Omental fat pad (tissue), 4 donors: ENCODE measurements at places on chromosomes 7 and 10.

DNA sequence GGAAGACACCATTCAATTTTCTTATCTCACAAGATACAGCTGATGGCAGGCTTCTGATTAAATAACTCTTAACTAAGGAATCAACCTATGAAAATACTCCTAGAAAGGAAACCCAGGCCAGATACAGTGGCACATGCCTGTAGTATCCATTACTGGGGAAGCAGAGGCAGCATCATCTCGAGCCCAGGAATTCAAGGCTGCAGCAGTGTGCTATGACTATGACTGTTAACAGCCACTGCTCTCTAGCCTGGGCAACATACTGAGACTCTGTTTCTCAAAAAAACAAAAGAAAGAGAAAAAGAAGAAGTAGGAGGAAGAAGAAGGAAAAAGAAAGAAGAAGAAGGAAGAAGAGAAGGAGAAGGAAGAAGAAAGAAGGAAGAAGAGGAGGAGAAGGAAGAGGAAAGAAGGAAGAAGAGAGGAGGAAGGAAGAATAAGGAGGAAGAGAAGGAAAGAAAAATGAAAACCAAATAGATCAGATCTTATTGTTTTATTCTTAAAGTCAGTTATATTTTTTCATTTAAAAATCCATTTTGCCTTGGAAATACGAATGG lies 18.0 kb downstream of the DPY19L1 start:
- DNase-seq, result no peak

DNA sequence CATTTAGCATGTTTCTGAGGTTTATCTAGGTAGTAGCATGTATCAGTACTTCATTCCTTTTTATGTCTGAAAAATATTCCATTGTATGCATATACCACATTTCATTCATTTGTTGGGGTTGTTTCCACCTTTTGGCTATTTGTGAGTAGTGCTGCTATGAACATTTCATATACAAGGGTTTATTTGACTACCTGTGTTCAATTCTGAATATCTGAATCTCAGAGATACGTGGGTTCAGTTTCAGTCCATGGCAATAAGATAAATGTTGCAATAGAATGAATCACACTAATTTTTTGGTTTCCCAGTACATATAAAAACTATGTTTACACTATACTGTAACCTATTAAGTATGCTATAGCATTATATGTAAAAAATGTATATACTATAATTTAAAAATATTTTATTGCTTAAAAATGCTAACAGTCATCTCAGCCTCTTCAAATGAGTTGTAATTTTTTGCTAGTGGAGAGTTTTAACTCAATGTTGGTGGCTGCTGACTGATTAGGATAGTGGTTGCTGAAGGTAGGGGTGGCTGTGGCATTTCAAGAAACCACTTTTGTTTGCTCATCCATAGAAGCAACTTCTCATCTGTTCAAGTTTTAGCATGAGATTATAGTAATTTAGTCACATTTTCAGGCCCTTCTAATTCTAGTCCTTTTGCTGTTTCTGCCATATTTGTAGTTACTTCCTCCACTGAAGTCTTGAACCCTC lies 13.9 kb downstream of the PLEKHA1 start:
- no peak for DNase-seq

GRCh38 chr10:123359539-123359938 lies 205.3 kb downstream of the BUB3 start:
- DNase-seq, result no peak

GRCh38 chr10:13448216-13448615 lies 80.6 kb downstream of the BEND7 start:
- no peak for DNase-seq

DNA sequence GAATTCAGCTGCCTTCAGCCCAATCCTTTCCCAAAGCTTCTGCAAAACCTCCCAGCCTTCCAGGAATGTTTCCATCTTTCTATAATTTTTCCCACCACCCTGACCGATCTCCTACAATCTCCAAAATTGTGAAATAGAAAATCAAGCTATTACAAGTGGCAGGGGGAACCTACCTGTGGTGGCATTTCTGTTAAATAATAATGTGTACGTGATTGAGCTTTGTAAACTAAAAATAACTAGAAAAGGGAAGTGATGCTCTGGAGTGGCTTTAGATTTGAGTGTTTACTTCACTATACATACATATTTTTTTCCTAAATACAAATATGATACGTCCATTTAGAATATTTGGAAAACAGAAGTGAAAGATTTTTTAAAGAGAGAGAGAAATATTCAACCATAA lies 593.6 kb downstream of the GRM8 start:
- no peak for DNase-seq

GRCh38 chr7:39686261-39686924 lies 63.0 kb downstream of the RALA start:
- no peak for DNase-seq

- DNase-seq, result no peak
Observed at GRCh38 chr10:90023950-90024349, 322.6 kb downstream of the KIF20B start.

DNA sequence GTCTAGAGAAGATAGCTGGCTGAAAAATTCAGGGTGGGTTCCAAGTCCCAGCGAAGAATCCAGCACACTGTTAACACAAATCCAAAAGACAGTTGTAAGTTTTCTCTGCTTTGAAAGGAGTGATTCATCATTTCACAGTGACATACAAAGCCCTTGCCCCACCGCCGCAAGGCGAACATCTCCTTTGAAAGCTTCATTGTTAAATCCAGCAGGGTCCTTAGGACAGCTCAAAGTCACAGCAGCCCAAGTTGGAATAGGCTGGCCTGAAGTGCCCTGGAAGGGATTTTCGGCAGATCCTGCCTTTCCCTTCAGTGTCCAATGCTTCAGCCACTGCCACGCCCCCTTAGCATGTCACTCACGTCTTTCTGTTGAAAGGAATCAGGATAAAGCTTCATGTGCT lies 526.1 kb downstream of the CALN1 start:
- no peak for DNase-seq

DNA sequence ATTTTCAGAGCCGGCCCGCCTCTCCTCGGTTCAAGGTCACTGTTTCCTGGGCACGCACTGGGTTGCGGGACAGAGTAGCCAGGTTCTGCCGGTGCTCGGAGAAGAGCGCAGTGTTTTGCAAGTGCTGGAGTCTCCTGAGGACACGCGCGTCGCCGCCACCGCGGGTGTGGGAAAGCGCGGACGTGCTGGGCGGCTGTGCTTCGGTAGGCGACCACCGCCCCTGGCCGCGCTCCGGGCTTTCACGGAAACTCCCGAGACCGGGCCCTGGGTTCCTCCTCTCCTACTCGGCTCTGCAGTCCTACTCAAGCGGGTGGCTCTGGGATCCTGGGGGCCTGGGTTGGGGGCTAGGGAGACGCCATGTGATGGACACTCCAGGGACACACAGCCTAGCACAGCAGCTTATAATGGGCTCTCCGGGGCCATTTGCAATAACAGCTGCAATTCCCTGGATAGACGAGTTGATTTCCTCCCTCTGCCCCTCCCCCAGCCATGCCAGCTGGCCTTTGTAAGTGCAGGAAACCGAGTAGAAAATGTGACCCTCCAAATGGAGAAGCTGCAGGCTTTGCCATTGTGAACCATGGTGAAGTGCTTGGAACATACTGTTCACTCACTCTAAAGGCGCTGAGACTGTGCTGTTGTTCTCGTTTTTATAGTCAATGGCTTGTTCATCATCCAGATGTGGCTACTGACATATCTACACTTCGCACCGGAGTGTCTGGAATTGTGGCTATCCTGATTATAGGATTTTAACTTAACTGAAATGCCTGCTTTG lies 2.1 kb downstream of the FRAT1 start:
- DNase-seq, result no peak

GRCh38 chr7:146119002-146119401 lies 2.4 kb downstream of the CNTNAP2 start:
- DNase-seq, result no peak

GRCh38 chr10:73810735-73811465 lies 498 bp downstream of the NDST2 start:
- no peak for DNase-seq

DNA sequence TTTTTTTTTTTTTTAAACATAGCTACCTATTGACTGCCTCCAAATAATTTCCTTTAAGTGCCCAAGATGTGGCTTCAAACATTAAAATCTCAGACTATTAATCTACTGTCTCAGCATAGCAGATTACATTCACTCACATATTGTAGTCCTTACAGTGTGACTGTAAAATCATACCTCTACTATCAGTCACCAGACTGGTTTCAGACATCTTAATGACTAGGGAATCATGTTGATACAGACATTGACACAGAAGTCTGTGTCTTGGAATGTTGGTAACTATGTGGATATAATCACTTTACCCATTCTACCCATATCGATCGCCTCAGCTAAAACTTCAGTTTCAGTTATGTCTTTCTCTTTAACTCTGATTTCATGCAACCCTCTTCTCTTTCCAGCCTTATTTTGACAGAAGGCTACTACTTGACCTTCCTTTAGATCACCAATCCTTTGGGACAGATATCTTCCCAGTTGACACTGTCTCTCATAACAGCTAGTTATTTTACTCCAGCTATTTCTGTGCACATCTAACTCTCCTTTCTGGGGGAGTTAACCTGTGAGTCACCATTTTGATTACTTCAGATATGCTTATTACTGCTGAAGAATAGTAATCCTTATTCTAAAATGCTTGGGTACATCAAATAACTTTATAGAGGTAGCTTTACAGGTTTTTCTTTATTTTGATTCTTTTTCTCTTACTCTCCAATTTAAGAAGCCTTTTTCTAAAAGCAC lies 7.0 kb downstream of the TNKS2 start:
- DNase-seq, result no peak

DNA sequence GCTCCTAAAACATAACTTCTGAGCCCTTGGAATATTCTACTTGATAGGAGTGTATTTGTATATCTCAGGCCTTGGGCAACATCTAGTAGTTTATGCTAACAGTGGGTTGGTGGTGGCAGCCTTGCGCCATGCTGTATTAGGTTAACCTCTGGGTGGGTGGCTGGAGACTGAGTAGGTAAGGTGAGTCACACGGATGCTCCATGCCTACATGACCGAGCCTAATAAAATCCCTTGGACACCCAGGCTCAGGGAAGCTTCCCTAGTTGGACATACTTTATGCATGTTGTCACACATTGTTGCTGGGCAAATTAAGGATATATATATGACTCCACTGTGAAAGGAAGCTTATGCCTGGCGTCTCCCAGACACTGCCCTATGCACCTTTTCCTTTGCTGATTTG lies 6.0 kb upstream of the DAGLB start:
- DNase-seq, result no peak

- DNase-seq, result no peak
Observed at GRCh38 chr7:71630516-71630915, 498.6 kb downstream of the GALNT17 start.

GRCh38 chr7:64875658-64876406 lies 27.2 kb upstream of the ZNF273 start:
- no peak for DNase-seq

DNA sequence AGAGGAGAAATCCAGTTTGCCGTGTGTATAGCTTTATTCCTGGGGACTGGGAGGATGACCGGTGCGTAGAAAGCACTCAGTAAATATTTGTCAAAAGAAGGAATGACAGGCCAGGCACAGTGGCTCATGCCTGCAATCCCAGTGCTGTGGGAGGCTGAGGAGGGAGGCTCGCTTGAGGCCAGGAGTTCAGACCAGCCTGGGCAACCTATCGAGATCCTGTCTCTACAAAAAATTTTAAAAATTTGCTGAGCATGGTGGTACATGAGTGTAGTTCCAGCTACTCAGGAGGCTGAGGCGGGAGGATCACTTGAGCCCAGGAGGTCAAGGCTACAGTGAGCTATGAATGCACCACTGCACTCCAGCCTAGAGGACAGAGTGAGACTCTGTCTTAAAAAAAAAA lies 15.8 kb downstream of the EPHB4 start:
- no peak for DNase-seq

GRCh38 chr7:144713850-144714249 lies 122.0 kb downstream of the TPK1 start:
- DNase-seq, result no peak

GRCh38 chr10:113822174-113822573 lies 31.7 kb downstream of the DCLRE1A start:
- DNase-seq, result no peak

GRCh38 chr7:114819616-114820362 lies 102.1 kb upstream of the MDFIC start:
- no peak for DNase-seq

DNA sequence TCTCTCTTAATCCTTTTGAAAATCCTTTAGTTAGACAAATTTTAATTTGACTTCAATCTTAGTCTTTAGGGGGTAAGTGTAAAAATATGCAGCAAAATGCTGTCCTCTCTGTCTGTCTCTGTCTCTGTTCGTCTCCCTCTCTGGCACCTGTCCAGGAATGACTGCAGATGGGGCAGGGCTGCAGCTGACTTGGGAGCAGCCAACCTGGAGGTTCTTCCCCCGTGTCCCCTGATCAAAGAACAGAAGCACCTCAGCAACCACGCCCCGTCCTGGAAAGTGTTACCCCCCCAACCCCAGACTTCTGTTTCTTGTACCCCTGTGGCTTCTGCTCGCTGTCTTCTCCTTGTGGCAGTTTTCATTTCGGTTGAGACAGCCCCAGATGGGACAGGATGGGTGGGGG lies 141.6 kb upstream of the NPS start:
- no peak for DNase-seq

DNA sequence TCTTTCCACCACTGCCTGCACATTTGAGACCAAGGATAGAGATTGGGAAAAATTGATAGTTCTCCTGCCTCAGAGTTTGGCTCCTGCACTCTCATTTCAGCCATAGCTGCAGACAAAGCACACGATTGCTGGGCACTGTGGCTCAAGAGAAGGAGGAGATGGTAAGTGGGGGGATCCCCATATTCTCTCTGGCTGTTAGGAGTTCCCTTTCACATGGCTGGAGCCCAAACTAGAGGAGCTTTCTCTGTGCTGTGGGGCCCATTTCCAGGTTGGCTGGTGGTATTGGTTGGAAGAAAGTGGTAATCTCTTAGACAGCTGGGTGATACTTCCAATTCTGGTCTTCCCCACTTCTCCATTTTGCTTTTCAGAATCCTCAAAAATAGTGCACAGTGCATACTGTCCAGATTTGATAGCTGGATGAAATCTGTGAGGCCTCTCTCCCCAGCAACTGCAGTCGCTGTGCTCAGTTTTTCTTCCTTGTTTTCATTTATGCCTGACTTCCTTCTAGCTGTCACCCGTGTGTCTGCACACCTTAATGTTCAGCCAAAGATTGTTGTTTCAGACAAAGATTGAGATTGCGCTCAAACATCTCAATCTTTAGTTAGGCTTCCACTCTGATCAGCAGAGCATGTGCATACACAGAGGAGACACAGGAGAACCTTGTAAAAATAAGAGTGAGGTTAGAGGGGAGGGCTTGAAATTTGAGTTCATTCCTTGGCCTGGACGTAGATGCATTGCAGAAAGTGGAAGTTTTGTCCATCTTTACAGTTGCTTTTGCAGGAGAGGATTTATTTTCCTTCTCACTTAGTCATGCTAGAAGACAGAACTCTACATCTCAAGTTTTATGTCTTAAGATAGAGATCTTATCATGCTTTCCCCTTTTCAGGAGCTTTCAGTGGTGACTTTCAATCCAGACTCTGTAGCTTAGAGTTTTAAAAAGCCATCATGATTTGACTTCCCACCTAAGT lies 28.6 kb downstream of the RABGEF1 start:
- no peak for DNase-seq

DNA sequence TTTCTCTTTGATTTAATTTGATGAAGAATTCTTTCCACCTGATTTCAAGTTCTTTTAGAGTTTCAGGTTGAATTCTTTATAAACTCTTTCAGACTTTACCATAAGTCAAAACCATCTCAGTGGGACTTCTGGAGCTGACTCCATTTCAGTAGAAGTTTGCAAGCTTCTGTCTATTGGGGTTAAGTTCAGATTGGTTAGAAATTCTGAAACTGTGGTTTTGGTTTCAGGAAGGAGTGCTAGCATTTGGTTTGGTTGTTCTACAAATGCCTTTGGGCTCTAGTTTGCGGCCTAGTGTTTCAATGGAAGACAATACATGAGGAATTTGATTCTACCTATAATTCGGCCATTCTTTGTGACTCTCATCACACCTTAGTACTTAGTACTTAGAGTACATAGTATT lies 176.8 kb upstream of the RHOBTB1 start:
- no peak for DNase-seq
